ENCODE measurements at places on chromosomes 11 and 22.

GRCh38 chr11:69463181-69463994 lies 18.1 kb upstream of the LINC01488 start:
- DNase-seq = peak; percentile 89

GRCh38 chr11:75718419-75719339 lies 1.0 kb downstream of the MOGAT2 start:
- DNase-seq = no peak

GRCh38 chr11:63682066-63683021 lies 1.0 kb downstream of the RTN3 start:
- DNase-seq = peak; percentile 65

- no peak for DNase-seq
Measured at GRCh38 chr11:910044-910588, 494 bp downstream of the CHID1 start.

GRCh38 chr22:20532256-20532993 lies 25.0 kb downstream of the MED15 start:
- no peak for DNase-seq

- no peak for DNase-seq
Measured at GRCh38 chr22:49352361-49353169, 475.1 kb downstream of the BRD1 start.

DNA sequence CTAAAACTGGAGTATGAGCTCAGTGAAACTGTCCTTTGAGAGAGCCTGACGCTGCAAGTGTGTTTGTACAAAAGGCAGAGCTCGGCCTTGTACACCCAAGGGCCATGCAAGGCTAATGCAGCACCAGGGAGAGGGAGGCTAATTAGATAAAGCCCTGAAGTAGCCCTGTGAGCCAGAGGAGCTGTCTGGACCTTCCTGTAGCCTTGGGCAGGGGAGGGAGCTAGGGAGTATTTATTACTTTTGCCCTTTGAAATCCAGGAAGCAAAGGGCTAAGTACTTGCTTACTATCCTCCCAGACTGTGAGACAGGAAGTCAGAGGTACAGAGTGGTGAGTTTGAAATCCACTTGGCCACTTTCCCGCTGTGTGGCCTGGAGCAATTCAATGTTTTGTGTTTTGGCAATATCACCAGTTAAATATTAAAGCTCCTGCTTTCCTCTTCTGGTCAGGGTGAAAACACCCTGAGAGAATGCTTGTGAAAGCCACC lies 10.2 kb upstream of the LDHA start:
- peak; percentile 54 for DNase-seq

DNA sequence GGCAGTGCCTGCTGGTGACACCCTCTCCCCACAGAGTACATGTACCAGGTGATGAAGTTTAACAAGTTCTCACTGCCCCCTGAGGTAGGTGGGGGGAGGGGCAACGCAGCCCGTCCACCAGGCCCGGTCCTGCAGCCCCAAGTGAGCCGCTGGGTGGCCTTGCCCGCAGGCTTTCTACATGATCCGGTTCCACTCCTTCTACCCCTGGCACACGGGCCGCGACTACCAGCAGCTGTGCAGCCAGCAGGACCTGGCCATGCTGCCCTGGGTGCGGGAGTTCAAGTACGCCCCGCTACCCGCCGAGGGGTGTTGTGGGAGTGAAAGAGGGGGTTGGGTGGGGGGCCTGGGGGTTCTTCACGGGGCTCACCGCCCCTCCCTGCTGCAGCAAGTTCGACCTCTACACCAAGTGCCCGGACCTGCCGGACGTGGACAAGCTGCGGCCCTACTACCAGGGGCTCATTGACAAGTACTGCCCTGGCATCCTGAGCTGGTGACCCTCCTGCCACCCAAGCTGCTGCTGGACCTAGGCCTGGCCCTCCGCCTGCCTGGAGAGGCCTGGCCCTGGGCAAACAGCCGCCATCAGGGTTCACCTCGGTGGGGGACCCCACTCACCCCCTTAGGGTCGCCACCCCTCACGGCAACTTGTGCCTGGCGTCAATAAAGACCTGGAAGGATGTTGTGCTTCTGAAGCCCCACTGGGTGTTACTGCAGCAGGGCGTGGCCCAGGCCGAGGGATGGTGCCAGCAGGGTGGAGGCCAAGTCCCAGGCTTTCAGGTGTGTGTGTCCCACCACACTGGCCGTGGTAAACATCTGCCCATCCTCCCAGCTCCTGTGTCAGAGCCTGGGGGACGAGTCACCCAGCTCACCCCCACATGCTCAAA lies 2.9 kb downstream of the MIOX start:
- DNase-seq = no peak

- DNase-seq = no peak
Measured at GRCh38 chr22:37973271-37974170, 10.8 kb downstream of the SOX10 start.

- DNase-seq = no peak
Measured at GRCh38 chr11:105273660-105274280, 134.2 kb upstream of the CARD18 start.

GRCh38 chr11:91871791-91872190 lies 352.8 kb upstream of the FAT3 start:
- no peak for DNase-seq

DNA sequence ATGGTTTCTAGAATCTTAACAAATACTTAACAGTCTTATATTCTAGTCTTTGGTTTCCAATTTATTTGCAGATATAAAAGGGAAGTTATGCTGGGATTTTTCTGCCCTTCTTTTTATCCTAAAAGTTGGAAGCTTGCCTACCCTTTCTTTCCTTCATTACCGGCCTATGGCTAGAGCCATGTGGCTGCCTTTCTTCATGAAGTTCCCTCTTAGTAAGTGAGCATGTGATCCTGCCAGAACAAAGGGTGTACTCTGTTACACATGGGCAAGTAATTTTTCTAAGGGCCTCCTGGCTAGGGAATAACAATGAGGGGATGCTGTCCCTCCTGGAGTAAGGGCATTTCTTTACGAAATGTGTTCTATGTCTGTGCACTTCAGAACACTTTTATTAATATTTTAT lies 252.1 kb upstream of the PITPNB start:
- DNase-seq = no peak

DNA sequence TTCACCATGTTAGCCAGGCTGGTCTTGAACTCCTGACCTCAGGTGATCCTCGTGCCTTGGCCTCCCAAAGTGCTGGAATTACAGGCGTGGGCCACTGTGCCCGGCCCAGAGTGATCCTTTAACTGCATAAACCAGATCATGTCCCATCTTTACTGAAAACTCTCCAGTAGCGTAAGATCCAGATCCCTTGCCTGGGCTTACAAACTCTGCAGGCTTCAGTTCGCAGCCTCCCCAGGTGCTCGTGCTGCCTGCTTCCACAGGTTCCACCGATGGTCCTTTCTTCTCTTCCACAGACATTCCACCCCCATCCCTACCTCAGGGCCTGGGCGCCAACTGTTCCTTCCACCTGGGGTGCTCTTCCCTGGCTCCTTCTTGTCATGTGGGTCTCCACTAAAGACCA lies 88.8 kb upstream of the SHANK2 start:
- DNase-seq = no peak

DNA sequence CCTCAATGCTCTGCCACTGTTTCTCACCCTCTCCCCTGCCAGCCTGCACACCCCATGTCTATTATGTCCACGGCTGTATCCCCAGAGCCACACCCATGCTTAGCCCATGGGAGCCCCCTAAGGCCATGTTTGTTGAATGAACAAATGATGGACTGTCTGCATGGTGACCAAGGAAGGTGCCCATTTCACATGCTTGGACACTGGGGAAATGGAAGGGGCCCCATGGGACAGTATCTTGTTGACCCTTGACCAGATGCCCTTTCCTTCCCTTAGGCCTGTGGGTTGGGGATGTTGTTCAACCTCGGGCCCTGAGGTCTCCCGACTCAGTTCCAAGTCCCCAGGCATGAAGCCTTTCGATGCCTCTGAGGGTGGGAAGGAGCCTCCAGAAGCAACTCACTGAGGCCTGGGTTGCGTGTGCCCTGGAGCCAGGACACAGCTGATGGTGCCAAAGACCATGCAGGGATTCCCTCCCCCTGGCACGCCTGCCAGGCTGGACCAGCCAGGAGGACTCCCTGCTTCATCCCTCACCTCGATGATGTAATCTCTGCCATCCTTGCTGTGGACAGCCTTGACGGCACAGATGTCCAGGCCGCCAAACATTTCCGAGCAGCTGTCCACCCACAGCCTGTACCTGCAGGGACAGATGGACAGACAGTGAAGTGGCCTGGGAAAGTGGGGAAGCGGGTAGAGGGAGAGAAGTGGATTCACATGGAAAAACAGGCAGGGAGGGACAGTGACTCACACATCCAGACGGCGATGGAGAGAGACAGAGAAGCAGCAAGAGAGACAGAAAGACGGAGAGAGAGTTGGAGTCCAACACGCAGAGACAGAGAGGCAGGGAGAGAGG lies 58.9 kb downstream of the FBXO7 start:
- DNase-seq = no peak

DNA sequence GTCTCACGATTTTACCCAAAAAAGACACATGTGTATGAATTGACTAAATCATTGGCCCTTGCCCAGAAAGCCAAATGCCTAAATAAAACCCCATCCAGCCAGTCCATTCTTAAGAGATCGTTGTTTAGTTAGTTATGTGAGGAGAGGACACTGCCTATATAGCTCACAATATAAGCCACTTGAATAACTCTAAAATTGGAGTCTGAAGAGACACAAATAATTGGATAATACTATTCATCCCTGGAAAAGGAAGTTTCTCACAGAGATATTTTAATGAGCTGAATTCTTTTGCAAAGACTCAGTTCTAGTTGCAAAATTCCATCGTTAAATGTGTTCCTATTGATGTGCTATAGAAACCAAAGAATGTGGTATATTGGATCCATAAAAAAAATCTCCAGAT lies 176.7 kb downstream of the SOX6 start:
- no peak for DNase-seq

DNA sequence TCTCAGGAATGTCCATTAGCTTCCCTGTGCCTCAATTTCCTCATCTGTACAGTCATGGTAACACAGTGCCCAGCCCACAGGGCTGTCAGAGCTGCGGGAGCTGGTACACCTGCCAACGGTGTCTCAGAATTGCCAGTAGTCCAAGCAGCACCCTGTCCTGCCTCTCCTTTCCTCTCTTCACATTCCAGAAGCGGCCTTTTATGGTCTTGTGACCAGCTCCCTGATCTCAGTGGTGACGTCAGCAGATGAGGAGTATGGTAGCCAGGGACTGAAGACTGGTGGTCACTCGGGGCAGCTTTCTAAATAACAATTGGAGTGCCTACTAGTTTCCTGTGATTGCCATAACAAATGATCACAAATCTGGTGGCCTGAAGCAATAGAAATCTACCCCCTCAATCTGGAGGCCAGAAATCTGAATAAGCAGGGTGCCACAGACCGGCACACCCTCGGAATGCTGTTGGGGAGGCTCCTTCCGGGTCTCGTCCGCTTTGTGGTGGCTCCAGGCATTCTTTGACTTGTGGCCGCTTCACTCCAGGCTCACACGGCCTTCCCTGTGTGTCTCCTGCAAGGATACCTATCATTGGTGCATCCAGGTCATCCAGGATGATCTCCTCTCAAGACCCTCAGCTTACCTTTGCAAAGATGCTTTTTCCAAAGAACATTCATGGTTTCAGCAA lies 2.1 kb downstream of the FADD start:
- no peak for DNase-seq

GRCh38 chr11:102322560-102322959 lies 5.3 kb downstream of the BIRC3 start:
- DNase-seq = no peak

DNA sequence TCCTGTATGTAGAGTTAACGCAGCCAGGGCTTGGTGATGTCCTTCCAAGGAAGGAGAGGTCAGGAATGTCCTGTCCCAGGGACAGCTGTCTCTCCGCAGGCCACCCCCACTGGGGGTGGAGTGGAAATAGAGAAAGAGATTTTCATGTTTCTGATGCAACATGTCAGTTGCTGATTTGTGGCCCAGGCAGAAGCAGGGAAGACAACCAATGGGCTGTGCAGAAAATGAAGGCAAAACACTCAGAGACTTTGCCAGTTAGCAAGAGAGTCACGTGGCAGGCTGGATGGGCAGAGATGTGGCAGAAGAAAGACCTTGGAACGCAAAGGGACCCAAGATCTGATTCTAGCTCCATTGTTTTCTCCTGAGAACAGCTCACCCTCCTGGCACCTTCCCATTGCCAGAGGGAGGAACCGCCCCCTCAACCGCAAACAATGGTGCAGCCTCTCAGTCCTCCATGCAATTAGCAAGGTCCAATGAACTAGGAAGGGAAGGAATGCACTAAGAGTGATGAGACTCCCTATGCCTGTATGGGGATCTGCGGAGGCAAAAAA lies 71.0 kb downstream of the SYN3 start:
- peak; percentile 35 for DNase-seq

DNA sequence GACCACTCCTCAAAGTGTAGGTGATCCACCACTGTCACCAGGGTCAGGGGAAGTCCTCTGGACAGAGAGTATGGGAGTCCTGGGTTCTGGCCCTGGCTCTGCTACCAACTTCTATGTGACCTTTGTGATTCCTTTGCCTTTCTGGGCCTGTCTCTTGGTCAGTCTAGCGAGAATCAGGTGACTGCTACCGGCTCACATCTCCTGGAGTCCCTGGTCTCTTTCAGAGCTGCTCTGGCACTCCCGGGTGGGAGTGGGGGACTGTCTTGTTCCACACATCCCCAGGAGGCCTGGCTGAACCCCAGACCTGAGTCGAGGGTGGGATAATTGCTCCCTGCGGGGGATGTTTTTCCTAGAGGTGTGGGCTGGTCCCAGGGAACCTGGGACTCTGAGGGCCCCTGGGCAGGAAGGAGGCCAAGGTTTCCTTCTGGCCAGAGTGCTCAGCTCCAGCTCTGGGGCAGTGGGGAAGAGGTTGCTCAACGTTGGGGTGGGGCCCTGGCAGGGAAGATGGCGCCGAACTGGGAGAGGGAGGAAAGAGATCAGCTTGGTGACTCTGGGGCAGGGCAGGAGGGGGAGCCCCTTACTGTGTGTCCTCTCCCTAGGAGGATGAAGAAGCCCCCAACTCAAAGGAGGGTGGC lies 2.1 kb downstream of the SOX10 start:
- no peak for DNase-seq

DNA sequence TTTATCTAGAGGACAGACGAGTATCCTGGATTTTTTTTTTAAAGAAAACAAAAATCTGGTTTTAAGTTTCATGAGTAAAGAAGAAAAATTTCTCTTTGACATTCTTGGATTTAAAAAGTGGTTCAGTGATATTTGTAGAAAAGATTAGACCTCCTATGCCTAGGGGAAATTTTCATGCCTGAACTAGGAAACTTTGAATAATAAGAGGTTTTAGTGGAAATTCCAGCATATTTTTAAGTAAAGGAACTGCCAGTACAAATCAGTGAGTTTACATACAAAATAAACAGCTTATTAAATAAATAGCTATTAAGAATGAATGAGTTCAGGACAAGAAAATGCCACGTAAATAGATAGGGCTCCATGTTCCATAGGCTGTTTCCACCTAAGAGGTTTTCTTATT lies 17.5 kb downstream of the JAM3 start:
- DNase-seq = no peak

DNA sequence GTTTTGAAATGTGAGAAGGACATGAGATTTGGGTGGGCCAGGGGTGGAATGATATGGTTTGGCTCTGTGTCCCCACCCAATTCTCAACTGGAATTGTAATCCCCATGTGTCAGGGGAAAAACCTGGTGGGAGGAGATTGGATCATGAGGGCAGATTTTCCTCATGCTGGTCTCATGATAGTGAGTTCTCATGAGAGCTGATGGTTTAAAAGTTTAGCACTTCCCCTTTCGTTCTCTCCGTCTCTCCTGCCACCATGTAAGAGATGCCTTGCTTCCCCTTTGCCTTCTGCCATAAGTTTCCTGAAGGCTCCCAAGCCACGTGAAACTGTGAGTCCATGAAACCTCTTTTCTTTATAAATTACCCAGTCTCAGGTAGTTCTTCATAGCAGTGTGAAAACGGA lies 113.5 kb downstream of the FCHSD2 start:
- no peak for DNase-seq

GRCh38 chr11:9066433-9066925 lies 24.9 kb downstream of the SCUBE2 start:
- no peak for DNase-seq
